ENCODE measurements at places on chromosomes 12 and 14.
A peak's percentile ranks its signal among the peaks of the same experiment; 100 is the strongest.

- DNase-seq, result no peak
Observed at GRCh38 chr12:64877363-64878004, 53.0 kb downstream of the TBC1D30 start.

DNA sequence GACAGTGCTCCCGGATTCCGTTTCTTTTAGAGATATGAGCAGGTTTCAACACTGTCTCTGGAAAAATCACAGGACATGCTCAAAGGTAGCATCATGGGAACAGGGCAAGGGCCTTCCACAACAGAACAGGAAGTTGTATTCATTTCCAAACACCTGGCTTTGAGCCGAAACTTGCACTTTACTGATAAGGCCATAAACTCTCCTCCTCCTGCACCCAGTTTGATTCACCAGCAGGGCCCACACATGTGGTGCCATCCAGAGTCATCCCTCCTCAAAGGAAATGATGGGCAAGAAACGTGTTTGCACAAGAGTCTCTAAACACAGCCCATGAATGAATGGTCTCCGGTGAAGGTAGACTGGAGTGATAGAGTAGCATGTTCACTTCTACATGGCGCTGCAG, 268.4 kb upstream of the FKBP4 start:
- DNase-seq, result no peak

DNA sequence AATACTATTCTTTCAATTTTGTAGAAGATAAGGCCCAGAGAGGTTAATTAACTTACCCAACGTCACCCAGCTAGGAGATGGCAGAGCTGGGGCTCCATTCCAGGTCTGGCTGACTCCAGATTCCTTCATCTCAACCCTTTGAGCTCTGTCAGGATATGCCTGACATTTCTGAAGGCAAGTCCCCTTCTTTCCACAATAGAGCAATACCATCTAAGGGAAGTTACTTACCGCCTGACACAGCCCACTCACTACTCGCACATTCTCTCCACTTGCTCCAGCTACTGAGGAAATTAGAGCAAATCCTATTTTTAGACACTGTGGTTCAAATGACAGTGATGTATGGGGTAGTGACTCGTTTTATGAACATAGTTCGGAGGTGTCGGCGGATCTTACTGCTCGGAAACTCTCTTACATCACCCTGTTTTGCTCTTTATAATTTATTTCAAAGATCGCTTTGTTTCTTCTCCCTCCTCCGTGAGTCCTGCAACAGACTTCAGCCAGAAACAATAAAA, 2.0 kb upstream of the WSCD2 start:
- no peak for DNase-seq

DNA sequence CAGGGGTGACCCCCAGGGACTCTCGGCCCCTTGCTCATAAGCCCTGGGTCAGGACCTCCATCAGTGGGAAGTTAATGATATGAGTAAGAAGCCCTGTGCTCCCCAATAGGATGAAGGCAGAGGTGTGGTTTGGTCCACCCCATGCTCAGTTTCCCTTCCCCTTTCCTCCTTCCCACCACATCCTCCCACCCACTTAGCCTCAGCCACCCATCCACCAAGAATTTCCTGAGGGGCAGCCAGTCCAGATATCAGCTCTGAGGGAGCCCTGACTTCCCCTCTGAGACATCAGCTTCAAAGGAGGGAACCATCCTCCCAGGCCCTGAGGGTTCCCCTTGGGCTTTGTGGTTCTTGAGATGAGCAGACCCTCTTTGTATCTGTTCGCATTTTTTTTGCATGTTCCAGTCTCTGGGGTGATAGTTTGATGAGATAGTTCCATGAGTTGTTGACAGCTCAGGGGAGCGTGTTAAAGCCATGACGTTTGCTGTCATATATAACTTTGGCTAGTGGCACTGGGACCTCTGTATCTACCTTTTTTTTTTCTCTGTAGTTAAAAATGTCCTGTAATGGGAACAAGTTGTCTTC, 71.2 kb downstream of the LGMN start:
- DNase-seq, result no peak

- no peak for DNase-seq
Observed at GRCh38 chr12:132841151-132841550, 12.5 kb upstream of the GOLGA3 start.

DNA sequence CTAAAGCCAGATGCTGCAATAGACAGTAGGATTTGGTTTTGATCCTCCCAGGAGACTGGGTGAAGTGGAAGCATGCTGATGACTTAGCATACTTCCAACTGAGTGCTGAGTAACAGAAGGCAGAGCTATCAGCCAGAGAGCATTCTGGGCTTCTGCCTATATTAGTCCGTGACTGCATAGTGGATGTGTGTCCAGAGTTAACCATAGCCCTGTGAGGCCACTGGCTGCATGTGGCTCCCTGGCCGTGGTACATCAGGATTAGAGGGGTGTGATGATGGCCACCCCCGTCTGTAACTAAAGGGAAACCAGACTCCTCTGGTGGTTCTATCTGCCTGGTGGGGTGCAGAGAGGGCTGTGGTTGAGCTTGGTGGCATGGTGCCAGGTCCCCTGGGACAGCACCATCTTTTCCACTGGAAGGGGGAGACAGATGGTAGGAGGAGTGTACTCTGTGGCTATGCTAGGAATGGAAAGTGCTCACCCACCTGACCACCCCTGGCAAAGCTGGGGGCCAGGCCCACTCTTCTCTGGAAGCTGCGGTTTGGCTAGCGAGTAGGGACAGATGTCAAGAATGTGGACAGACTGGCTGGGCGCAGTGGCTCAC, 27.4 kb downstream of the ABCD4 start:
- no peak for DNase-seq

- no peak for DNase-seq
Observed at GRCh38 chr14:34258318-34258717, 203.7 kb downstream of the SPTSSA start.

GRCh38 chr12:694734-695503, 31.7 kb upstream of the NINJ2 start:
- DNase-seq, result peak; percentile 31

DNA sequence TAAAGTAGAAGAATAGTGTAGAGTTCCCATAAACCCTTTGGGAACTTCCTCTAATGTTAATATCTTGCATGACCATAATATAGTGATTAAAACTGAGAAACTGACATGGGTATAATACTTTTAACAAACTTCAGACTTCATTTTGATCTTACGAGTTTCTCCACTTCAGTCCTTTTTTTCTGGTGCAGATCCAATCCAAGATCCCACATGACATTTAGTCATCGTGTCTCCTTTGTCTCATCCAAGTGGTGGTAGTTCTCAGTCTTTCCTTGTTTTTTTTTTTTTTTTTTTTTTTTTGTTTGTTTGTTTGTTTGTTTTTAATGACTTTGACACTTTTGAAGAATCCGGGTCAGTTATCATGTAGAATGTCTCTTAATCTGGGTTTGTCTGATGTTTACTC, 179.2 kb downstream of the CACNA1C start:
- DNase-seq, result no peak

Data from GF-D8 (cell line).